ENCODE measurements at places on chromosomes 6 and 20.

- peak; percentile 43 for DNase-seq
These were observed 5.6 kb downstream of the SRSF3 start for GRCh38 chr6:36599791-36600209.

DNA sequence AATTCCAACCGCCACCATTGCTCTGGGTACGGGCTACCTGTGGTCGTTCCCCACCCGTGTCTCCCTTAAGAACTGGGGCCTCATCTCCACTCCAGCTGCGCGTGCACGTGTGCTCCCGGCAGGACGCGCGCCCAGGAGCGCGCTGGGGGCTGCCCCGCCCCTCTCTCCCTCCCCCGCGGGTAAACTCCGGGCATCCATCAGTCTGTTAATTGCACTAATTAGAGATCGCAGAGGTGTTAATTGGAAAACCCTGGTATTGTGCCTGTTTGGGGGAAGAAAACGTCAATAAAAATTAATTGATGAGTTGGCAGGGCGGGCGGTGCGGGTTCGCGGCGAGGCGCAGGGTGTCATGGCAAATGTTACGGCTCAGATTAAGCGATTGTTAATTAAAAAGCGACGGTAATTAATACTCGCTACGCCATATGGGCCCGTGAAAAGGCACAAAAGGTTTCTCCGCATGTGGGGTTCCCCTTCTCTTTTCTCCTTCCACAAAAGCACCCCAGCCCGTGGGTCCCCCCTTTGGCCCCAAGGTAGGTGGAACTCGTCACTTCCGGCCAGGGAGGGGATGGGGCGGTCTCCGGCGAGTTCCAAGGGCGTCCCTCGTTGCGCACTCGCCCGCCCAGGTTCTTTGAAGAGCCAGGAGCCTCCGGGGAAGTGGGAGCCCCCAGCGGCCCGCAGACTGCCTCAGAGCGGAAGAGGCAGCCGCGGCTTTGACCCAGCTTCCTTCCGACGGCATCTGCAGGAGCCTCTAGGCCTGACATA lies 14.4 kb downstream of the FOXP4 start:
- DNase-seq: peak; percentile 80

GRCh38 chr6:41457303-41457670 lies 88.9 kb upstream of the FOXP4 start:
- DNase-seq: no peak

DNA sequence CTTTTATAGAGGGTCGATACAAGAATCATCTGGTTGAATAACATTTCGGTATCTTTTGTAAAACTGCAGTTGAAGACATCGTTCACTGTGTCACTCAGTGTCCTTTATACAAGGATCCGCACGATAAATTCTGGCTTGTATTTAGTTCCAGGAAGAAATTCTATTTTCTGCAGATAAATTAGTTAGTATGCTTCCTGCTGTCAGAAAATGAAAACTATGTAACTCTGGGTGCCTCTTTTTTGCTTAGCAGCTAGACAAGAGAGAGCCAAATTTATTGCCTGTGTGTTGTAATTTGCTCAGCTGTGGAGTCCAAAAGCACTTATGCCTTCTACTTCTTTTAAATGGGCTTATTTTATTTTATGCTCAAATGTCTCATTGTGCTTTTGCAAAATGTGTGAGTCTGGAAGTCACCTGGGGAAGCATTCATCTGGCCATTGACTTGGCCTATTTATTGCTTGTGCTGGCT lies 56.5 kb upstream of the KCNK16 start:
- no peak for DNase-seq

GRCh38 chr20:53880108-53880641 lies 190.2 kb downstream of the BCAS1 start:
- no peak for DNase-seq

DNA sequence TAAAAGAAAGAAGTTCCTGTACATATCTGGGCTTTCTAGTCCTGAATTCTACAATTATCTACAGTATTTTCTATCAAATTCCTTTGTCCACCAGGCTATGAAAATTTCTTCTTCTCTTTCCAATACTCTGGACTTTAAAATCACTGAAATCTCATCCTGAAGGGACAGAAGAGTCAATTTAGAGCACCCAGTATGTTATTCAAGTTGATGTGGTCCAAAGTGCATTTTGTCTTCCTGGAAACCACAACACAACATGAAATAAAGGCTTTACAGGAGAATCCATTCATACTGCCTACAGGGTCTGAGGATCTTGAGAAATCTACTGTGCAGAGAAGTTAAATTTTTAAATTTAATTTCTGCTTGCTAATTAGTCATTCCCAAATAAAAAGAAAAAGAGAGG lies 94.9 kb upstream of the ADGRF1 start:
- no peak for DNase-seq

GRCh38 chr6:14620522-14620921 lies 502.9 kb downstream of the CD83 start:
- no peak for DNase-seq

DNA sequence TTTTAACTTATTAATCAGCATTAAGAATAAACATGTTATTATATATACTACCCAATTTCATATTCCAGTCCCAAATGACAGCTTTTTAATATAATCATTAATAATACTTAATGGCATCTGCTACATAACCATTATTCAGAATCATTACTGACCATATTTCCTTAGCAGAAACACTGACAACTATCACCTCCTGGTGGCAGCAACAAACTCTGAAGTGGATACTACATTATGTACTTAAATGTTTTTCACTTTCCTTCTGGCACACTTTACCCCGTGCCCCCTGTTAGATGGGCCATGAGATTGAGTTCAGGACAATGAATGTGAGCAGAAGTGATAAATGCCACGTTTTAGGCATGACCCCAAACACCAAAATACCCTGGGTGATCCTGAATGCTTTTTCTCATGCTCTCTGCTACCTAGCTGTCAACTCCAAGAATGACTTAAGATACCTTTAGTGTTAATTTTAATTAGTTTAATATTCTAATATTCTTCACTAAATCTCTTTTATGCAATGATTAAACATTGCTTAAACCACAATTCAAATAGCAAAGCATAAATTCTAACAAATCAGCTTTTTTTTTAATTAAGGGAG lies 77.1 kb downstream of the LMBRD1 start:
- DNase-seq: no peak

- DNase-seq: no peak
These were observed 123.9 kb upstream of the LAMP5 start for GRCh38 chr20:9390441-9390840.

- DNase-seq: no peak
These were observed 551 bp upstream of the ATP5F1E start for GRCh38 chr20:59032713-59033059.

DNA sequence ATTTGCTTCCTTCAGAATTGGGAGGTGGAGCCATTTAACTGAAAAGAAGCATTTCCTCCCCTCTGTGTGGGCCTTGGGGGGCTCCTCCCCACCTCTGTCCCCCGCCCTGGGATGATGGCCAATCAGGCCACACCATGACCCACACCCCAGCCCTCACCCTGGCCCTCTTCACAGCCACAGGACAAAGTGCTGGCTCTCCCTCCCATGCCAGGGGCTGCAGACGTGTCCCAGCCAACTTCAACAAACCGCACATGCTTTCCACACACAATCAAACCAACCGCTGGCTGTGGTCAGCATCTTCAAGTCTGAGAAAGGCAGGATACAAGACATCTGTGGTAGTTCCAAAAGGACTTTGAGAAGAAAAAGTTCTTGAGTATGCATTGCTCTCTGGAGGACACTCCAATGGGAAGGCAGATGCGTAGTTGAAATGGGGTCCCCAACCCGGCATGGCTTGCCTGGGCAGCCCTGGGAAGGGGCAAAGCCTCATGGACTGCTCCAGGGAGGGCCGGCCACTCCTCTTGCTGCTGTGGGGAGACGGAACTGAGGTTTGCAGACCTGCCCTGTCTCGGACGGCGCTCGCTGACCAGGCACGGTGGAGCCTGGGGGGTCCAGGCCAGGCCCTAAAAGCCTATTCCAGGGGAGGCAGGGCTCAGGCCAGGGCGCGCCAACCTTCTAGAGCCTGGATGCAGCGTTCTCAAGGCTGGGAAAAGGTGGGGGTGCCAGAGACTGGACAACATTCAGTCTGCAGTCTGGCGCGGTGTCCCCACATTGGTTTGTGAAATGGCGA lies 12.2 kb downstream of the TTLL2 start:
- DNase-seq: no peak

DNA sequence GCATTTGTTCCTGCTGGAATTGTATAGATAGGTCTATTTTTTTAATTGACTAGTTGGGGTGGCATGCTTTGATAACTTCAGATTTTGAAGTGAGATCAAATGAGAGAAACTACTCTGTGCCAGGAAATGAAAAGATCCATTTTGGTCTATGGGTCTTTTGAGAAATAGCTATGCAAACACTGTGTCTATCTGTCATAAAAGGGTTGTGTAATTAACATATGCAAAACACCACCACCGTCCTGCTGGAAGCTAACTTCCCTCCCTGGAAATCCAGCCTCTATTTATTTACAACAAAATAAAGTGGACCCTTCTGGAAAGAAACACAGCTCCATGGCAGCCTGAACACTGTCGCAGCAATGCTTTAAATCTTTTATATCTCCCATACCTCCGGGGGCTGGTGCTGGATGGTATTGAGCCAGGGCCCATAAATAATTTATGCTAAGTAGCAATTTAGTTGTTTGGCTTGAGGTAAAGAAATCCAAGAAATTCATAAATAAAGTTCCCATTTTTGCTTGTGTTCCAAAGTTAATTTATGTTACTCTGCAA lies 244.2 kb upstream of the POU3F2 start:
- no peak for DNase-seq

- DNase-seq: no peak
These were observed 1211.1 kb upstream of the GJE1 start for GRCh38 chr6:140921366-140922226.

DNA sequence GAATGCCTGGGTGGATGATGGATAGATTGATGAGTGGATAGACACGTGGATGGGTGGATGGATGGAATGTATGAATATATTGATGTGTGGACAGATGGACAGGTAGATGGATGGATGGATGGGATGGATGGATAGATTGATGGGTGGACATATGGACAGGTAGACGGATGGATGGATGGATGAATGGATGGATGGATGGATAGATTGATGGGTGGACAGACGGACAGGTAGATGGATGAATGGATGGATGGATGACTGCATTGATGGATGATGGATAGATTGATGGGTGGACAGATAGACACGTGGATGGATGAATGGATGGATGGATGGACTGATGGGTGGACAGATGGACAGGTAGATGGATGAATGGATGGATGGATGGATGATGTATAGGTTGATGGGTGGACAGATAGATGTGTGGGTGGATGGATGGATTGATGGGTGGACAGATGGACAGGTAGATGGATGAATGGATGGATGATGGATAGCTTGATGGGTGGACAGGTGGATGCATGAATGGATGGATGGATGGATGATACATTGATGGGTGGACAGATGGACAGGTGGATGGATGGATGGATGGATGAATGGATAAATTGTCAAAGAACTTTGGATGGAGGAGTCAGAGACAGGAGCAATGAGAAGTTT lies 171.4 kb upstream of the AFDN start:
- DNase-seq: no peak

GRCh38 chr6:31575335-31575901 lies at the start of gene TNF:
TNF (plus strand) TSS chr6:31575565; CDS start chr6:31575742, 177 bp downstream.
- DNase-seq: no peak

DNA sequence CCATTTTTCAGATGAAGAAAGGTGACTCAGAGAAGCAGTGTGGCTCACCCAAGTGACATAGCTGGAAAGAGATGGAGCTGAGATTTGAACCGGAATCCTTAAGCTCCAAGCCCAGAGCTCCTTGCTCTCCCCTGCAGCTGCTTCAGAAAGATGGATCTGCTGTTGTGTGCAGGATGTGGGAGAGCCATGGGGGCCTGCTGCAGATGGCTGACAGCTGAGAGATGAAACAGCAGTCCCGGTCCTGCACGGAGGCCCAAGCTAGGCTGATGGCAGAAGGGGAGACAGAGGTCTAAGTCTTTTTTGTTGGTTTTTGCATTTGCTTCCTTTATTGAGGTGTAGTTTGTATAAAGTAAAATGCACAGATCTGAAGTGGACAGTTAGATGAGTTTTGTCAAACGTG lies 69.8 kb upstream of the FOXP4 start:
- no peak for DNase-seq

GRCh38 chr6:68497927-68498326 lies 137.2 kb upstream of the ADGRB3 start:
- DNase-seq: no peak

DNA sequence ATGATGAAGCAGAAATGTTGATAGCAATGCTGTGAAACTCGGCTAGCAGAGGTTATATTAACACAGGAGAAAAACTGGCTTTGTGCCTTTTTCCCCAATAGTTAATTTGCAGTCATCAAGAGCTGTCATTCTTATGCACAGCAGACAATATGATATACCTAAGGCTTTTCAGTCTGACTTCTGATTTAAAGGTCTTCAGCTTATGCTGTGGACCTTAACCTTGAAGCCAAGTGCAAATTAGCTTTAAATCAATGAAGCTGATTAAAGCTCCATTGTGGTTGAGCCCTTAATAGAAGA lies 171.6 kb upstream of the ID4 start:
- no peak for DNase-seq

DNA sequence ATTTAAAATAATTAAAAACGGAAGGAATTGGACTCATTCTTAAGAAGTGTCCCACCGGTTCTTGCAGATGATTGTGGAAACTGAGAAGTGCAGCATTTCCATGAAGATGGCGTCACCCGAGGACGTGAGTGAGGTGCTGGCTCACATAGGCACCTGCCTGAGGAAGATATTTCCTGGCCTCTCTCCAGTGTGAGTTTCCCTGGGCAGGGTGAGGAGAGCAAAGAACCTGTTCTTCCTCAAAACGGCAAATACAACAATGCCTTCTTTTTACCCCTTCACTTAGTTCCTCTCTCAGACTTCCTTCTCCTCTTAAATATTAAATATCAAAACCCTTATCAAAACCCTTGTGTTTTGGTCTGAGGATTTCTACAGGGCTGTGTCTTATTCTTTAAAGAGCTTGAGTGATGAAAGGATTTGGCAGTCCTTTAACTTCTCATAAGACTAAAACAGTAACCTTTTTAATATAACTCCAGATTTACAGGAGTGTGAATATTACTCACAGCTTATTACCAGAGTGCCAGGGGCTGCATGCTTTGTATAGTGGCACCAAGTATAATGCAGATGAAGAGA lies 156.3 kb downstream of the CARMIL1 start:
- no peak for DNase-seq

DNA sequence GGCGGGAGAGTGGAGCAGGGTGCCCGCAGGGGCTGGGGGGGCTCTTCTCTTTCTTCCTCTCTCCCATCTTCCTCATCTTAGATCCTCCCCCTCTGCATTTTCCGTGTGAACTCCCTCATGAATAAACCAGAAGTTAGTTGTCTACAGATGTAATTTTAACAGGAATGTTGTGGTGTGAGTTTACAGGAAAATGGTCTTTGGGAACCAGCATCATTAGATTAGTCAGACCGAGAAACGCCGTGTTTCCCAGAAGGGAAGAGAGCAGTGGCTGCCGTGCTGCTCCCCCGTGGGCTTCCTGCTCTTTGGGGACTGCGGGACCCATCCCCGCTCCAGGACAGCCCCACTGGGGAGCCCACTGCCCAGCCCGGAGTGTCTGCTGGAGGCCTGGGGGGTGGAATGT lies 3.4 kb downstream of the MYT1 start:
- no peak for DNase-seq

GRCh38 chr20:18913701-18914100 lies 100.1 kb downstream of the SCP2D1 start:
- no peak for DNase-seq

All from posterior cingulate gyrus (tissue), 11 donors.